ENCODE measurements at places on chromosomes 1 and 21.

DNA sequence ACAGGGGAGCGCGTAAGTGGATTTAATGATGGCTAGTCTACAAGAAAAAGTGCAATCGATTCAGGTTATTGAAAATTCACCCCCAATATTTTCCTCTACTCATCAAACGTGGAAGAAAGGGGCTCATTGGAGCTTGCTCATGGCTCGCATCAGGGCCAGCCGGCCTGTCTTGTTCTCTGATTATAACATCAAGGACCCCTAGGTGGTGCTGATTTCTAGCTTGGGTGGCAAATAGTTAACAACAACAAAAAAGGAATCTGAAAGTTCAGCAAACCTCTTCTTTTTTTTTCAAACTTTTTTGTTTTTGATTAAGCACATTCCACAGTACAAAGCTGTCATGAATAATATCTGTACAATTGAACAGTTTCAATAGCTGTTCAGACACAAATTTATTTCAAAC lies 35.8 kb upstream of the SOD1 start:
- ATAC-seq, result no peak

DNA sequence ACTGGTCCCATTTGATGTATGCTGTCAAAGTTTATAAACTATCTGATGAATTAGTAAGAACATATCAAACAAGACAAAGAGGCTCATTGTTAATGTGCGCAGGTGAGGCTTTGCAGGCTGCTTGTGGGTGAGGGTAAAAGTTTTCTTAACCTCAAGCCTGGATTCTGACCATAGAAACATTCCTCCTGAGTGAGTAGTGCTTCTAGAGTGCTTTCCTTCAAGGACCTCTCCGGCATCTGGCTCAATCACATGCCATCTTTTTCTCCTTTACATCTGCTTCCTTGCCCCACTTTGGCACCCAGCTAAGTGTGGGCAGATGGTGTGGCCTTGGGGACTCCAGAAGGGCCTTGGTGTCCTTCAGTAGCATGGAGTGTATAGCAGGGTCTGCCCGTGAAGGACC lies 104.0 kb downstream of the ROR1 start:
- ATAC-seq, result no peak

DNA sequence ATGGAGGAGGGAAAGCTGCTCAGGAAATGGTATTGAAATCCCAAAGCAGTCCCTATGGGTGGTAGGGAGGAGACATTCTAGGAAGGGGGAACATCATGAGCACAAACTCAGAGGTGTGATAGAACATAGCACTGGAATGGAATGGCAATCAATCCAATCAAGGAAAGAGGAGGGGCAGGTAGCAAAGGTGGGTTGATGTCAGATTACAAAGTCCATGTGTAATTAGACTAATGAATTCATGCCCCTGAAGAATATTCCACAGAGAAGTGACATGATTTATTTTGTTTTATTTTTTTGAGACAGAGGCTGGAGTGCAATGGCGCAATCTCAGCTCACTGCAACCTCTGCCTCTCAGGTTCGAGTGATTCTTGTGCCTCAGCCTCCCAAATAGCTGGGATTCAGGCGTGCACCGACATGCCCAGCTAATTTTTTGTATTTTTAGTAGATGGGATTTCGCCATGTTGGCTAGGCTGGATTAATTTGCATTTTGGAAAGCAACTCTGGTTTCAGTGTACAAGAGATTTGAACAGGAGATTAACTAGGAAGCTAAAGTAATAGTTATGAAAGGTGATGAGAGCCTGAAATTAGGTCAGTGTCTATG lies 36.1 kb downstream of the DEGS1 start:
- peak; percentile 45 for ATAC-seq

DNA sequence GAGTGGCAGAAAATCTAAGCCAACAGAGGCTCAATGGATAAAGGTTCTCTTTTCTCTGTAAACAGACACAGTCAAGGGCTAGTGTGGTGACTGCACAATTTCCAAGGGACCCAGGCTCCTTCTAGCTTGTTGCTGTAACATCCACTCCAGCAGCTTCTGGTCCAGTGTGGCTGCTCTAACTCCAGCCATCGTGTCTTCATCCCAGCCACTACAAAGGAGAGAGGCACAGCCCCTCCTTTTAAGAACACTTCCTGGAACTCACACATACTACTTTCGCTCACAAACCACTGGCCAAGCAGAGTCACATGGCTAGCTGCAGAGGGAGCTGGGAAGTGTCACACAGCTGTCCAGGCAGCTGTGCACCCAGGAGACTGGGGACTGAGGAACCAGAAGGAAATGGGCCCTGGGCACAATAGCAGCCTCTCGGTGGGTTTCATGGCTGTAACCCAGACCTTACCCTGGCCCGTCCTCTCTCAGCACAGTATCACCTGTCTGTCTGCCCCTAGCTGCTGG lies 188.6 kb upstream of the VAMP3 start:
- ATAC-seq, result no peak

- ATAC-seq, result no peak
Measured at GRCh38 chr1:58895559-58896145, 111.8 kb upstream of the JUN start.

- ATAC-seq, result no peak
Measured at GRCh38 chr1:245946905-245947304, 560.2 kb downstream of the SMYD3 start.

GRCh38 chr1:33004613-33005012 lies 32.1 kb downstream of the AK2 start:
- no peak for ATAC-seq

GRCh38 chr1:200319148-200319547 lies 90.7 kb downstream of the ZNF281 start:
- no peak for ATAC-seq

DNA sequence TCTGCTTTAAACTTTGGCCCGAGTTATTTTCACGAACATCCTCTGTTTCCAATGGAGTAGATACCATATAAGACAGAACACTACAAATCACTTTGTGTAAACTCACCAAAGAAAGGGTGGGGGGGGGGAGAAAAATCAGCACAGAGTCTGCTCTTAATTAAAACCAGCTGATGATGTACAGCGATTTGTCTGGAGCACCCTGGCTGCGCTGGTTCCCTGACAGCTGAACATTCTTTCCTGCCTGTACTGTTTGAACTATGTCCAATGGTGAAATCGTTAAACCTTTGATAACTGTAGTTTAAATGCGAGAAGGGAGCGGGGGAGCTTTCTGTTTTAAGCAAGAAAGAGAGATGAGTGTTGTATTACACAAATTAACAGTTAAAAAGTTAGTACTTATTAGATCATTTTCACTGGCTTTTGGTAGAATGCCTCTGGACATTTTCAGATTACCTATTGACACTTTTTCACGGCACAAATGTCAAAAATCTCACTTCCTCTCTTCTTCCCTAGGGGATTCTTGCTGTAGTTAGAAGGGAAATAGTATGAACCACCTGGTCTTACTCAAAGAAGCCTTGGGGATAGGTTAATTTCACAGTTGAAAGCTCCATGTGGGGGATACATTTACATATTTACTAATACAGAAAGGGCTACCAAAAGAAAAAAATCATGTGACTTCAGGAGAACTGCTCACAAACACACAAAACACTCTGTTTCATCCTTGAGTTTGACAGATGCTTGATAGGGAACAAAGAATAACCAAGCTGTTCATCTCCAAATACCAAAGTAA lies 140.2 kb upstream of the RUNX1 start:
- peak; percentile 81 for ATAC-seq

- ATAC-seq, result peak; percentile 89
Measured at GRCh38 chr1:237864338-237865244, 26.1 kb downstream of the ZP4 start.

- no peak for ATAC-seq
Measured at GRCh38 chr1:3674100-3675094, 22.1 kb downstream of the TP73 start.

DNA sequence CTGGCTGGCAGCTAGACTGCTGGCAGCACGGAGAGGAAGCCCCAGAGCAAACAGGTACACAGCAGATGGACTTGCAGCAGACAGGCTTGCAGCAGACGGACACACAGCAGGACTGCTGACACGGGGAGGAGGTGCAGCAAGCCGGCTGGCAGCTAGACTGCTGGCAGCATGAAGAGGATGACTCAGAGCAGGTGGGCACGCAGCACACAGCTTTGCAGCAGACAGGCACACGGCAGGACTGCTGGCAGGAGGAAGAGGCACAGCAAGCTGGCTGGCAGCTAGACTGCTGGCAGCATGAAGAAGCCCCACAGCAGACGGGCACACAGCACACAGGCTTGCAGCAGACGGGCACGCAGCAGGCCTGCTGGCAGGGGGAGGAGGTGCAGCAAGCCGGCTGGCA lies 498 bp downstream of the KRTAP10-2 start:
- no peak for ATAC-seq

DNA sequence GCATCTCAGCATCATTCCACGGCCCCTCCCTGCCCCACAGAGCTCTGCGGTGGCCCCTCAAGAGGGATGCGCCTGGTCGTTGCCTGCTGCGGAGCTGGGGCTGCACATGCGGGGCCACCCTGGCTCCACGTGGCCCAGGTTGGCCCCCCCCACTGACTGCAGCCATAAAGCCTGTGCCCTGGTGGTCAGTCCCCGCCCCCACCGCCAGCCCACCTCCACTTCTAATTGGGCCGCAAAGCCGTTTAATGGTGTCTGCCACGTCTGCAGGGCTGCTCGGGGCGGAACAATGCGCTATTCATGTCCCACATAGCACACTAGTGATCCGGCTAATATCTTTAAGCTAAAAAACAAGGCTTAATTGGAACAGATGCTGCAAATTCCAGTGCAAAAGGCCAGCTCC lies 33.5 kb upstream of the ACTRT2 start:
- ATAC-seq, result no peak

DNA sequence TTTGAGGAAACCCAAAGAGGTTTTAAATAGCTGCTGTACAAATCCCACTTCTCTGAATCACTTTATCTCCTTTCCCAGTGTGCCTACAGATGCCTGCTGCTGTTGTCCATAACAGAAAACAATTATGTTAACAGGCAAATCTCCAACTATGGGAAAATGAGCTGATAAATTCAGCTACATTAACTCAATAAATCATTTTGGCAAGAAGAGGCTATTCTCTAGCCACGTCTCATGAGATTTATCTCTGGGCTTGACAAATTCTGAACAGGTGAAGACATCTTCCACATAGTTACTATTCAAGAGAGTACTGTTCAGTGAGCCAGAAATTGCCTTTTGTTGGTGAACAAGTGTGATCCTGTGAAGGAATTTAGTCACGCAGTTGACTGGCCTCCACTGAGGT lies 327.1 kb upstream of the FMN2 start:
- ATAC-seq, result no peak

DNA sequence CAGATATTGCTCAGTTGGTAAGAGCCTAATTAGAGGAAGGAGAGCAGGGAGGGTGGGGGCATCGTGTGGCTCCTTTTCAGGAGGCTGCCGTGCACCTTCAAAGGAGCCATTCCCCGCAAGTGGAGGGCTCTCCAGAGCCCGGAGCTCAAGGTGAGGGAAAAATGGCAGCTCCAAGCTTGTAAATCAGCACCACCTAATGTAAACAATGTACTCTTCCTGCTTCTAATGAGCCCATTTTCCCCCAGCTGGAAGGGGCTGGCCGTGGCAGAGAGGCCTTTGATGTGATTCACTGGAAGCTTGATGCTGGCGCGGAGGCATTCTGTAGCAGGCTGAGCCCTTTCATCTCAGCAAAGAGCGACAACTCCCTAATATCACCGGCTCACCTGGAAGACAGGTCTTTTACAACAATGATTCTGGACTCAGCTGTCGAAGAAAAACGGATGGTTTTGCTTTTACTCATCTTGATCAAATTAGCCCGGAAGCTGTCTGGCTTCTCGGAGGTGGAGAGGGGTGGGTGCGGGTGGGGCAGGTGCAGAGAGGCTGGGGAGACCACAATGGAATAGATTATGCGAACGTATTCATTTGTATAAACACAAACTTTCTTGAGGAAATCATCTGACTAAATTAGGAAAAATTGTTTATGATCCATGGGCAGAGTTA lies 112.5 kb downstream of the RRAGC start:
- peak; percentile 48 for ATAC-seq

DNA sequence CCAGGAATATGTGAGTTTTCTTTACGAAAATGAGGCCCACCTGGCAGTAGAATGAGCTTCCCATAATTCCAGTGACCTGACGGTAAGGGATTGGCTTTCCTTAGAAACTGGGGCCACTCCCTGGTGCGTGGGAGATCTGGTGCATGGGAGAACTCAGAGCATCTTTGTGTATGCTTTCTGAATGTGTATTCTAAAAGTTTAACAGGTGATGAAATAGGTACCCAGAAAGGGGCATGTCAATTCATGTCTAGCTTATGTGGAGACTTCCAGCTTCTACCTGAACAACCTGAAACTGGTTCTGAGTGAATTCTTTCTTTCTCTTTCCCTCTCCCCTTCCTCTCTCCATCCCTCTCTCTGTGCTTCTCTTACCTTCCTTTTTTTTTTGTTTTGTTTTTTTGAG lies 15.2 kb upstream of the FCRLA start:
- ATAC-seq, result no peak

DNA sequence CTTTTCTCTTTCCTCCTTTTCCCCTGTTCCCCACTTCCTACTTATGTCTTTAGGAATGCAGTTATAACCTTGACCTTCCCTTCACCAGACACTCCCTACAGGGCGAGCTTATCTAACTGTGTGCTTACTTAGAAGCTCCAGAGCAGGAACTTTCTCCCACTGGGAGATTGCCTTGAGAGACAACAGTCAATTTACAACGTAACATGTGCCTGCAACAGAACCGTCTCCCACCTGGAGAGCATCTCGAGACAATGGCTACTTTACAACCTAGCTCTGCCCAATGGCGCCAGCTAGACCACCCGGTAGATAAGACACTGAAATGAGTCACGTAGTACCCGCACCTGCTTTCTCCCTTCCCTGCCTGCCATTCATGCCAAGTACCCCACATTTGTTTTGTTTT lies 16.7 kb downstream of the HMGN1 start:
- ATAC-seq, result no peak

- no peak for ATAC-seq
Measured at GRCh38 chr1:197919346-197920066, 2.3 kb downstream of the LHX9 start.

DNA sequence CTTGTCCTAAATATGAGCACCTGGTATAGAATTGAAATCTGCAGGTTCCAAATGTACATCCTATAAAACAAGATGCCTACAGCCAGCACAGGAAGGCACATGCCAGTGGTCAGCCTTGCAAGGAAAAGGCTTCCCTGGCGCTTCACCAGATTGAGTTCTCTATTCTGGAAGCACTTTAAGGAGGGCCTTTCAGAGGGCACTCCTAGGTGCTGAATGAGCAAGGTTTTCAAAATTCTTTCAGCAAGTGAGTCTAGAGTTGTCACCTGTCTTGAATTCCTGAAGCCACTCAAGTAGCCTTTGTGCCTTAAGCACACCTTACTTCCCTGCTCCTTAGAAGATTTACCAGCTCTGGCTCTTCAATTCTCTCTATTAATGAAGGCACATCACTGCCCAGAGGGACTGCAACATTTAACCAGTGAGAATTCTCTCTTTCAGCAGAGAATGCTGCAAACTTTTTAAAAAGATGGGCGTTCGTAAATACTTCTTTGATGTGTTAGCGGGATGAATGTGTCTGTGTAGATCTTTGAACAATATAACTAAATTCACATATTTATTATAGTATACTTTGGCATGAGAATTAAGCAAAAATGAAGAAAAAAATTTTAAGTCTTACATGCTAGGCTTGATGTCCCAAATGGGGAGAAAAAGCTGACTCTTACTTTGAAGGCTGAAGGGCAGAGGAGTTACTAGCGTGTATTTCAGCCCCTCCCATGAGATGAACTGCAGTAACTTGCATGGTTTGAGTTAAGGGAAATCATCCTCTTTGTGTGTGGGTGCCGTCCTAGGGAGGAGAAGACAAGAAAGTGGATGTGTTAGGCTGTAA lies 162.0 kb downstream of the NTPCR start:
- ATAC-seq, result no peak
